NCI-H2107 (cell line): ENCODE measurements at places on chromosomes 13 and 19.

- DNase-seq = no peak
Observed at GRCh38 chr13:21461131-21461530, 2.0 kb upstream of the ZDHHC20 start.

GRCh38 chr19:5103812-5104410, 135.0 kb downstream of the KDM4B start:
- no peak for DNase-seq

GRCh38 chr13:43574605-43575004, 212.2 kb downstream of the ENOX1 start:
- DNase-seq = no peak

DNA sequence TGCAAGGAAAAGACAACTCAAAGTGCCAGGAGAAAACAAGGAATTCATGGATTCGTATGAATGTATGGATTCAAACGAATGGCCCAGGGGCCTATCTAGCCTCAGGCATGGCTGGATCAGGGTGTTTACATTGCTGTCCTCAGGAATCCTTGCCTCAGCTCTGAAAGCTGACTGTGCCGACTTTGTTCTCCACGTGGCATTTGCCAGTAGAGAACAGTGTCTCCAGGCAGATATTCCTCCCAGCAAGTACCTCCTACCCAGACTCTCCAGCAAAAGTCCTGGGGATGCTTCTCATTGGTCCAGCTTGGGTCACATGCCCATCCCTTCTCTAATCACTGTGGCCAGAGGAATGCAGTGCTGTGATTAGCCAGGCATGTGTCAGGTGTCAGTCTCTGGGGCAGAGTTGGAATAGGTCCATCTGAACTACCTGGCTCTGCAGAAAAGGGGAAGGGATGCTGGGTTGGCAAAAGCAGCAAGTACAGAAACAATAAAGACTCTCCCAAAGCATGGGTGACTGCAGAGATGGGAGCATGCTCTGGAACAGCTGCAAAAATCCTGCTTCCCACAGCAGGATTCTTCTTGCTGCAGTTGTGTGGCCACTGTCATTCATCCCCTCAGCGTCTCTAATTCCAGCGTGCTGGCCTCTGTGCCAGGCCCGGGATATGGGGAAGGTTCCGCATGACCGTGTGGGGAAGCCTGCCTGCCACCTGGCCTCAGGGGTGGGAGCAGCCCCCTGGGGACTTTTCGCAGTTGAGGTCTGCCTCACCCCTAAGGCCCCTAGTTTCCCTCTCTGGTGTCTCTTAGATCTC, 30.0 kb downstream of the CCNE1 start:
- no peak for DNase-seq

DNA sequence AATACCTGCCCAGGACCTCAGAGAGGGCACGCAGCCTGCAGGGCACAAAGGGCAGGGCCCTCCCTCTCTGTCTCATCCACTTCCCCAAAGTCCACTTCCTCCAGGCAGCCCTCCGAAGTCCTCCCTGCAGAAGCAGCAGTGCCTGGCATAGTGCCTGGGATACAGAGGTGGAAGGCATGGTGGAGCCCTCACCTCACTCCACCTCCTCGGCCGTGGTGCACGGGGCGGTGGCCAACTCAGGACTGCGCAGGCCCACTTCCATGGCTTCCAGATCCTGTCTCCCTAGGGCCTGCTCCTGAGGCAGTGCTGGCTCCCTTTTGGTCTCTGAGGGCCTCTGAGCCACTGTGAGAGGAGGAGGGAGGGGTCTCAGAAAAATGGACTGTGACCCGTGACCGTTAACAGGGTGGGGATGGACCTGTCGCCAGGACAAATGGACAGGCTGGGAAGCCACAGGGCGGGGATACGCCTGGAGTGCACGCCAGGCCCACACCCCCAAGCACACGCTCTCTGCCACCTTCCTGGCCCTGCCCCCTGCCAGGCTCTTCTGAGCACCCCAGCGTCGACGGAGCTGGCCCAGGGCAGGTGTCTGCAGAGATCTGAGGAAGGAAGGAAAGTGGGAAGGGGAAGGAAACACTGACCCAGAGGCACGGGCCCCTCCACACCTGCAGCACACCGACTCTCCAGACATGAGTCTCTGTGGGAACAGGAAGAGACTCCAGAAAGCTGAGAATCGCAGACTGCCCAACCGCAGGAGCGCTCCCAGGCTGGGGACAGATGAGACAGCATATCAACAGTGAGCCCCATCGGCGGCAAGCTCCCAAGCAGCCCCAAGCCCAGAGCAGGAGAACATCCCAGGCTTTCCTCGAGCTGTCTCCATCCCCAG, 8.4 kb downstream of the REXO1 start:
- DNase-seq = no peak

- no peak for DNase-seq
Observed at GRCh38 chr13:110869805-110870706, 44.8 kb downstream of the ANKRD10 start.

DNA sequence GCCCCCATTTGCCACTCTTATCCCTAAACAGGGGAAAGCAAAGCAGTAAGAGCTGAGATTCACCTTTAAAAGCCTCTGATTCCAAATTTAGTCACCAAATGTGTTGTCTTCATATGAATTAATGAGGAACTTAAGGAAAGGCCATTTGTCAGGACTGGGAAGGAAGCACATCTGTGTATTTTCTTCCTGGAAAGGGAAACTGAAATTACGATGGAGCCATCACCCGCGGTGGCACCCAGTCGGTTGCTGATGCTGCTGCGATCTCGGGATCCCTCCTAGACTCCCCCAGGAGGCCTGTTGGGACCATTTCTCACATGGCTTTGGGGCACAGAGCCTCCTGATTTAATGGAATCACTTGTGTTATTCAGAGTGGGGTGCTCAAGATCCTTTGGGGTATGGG, 7.4 kb upstream of the IL4I1 start:
- DNase-seq = no peak

- DNase-seq = no peak
Observed at GRCh38 chr19:29239213-29239776, 26.3 kb upstream of the UQCRFS1 start.

DNA sequence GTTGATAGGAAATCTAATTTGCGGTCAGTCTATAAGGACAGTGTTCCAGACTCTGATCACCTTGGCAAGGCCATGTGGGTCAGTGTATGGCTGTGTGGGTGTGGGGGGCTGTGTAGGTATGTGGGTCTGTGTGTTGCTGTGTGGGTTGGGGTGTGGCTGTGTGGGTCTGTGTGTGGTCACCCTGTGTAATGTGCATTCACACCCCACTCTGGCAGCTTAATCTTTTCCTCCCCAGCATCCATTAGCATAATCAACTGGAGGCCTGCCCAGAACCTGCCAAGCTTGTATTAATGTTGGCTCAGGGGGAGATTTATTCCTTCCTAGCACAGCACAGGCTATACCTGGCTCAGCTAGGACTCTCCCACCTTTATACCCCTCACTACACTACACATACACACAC, 203.2 kb downstream of the TUBA3C start:
- DNase-seq = no peak

DNA sequence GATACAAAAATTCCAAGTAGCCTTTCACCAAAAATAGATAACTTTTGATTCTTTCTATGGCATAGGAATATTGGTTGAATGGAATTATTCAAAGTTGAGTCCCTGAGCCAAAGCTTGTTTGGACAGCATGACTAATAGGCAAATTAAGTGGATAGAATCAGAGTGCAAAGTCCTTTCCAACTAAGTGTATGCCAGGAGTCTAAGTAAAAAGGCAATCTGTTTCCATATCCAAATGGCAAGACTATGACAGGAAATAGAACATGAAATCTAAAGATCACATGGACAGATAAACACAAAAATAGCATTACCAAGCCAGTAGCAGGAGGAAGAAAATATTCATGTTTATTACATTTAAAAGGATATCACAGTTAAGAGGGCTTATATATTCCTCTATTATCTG, 804.6 kb downstream of the SLITRK6 start:
- no peak for DNase-seq

DNA sequence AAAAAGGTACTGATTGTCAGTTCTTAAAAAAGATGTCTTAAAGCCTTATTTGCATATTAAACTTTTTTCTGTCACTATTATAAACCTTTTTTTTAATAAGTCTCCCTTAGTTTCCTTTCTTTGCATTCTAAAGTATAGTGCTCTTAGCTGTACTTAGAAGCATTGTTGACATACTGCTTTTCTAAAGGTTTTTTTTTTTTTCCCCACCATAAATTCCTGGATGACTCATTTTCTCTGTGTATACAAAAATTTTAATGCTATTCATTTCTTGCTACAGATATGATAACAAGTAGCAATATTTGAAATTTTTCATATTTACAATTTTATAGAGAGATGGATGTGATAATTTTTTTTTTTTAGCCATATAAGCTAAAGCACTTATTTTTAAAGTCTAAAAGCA, 43.5 kb downstream of the METTL21C start:
- DNase-seq = no peak

DNA sequence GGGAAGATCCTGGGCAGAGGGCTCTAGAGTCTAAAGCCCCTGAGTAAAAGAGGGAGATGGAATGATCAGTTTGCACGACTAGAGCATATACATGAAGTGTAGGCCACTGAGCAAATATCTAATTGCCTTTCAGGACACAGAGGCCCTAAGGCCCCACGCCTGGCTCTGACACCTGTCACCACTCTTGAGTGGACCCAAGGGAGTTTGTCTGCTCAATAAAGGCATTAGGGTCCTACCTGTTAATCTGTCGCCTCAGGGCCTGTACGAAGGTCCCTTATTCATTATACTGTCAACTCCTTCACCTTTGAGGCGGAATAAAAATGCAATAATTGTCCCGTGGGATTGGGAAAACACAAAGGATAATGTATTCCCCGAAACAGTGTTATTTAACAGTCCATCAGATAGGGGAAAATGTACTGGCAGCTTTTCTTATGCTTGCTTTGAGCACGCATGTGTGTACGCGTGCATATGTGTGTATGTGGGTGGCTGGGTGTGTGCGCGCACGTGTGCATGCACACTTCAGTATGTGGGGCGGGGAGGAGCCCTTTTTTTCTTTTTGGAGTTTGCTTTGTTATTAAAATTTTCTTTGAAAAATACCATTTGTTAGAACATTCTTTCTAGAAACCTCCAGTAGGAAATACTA, 161.8 kb upstream of the SERP2 start:
- DNase-seq = peak; percentile 24

DNA sequence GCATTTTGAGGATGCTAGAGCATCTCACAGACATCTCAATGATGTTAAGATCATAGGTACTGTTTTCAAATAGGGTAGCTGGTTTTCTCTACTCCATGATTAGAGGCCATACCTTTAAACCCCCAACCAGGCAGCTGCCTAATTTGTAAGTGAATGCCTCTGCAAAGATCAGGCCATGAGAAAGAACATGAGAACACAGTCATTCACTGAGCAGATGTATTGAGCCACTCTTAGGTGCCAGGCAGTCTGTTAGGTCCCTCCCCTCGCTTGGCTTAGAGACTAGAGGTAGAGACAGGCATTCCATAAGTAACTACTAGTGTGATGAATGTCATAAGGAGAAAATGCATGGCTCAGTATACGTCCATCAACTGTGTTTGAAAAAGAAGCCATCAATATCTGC, 410.0 kb downstream of the FGF9 start:
- no peak for DNase-seq

- no peak for DNase-seq
Observed at GRCh38 chr13:28751175-28751960, 32.6 kb upstream of the SLC46A3 start.

- DNase-seq = no peak
Observed at GRCh38 chr19:13269348-13269747, 119.1 kb downstream of the IER2 start.

DNA sequence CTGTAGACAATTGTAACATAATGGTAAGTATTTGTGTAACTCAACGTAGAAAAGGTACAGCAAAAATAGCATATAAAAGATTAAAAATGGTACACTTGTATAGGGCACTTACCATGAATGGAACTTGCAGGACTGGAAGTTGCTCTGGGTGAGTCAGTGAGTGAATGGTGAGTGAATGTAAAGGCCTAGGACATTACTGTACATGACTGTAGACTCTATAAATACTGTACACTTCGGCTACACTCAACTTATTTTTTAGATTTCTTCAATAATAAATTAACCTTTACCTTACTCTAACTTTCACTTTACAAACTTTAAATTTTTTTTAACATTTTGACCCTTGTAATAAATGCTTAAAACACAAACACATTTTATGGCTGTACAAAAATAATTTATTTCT, 72.1 kb upstream of the FAM216B start:
- no peak for DNase-seq

DNA sequence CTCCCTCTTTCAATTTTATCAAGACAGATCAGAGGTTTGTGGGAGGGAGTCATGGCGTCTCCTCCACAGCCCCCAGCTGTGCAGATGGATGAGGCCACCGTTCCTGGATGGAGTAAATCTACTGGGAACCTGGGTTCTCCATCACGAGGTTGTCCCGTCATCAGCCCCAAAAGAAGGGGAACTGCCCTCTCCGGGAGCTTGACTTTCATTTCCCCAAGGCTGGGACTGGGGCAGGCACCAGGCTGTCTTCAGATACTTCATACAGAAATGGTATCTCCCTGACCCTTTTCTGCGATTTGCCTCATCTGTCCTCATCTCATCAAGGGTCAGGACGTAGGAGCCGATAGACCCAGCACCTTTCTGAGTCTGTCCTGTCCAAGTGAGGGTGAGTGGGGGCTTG, 9.8 kb downstream of the LILRB2 start:
- DNase-seq = no peak

DNA sequence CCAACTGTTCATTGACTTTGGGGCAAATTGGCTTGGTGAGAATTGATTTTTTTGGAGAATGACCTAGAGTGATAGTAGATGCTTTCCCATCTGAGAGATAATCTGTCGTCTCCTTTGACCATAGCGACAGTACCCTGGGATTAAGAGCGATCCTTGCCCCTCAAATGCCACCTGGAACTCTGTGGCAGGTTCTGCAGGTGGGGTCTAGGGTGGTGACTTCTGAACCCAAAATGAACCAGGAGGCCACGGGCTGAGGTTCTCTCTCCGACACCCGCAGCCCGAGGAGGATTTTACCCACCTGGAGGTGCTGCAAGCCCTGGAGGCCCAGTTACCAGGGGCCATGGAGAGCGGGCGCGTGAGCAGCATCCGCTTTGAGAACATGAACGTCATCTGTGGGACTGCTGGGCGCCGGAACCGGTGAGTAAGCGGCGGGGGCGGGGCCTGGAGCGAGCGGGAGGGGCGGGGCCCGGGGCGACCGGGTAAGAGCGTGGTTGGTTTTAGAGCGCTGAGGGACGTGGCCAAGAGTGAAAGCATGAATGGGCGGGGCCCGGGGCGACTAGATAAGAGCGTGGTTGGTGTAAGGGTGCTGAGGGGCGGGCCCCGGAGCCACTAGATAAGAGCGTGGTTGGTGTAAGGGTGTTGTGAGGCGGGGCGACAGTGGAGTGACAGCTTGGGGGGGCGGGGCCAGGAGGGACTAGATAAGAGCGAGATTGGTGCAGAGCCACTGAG, 8.6 kb downstream of the C19orf81 start:
- DNase-seq = no peak
